ENCODE measurements at places on chromosomes 5 and 9.
A peak's percentile ranks its signal among the peaks of the same experiment; 100 is the strongest.

GRCh38 chr9:122930541-122931225 lies 629 bp downstream of the ZBTB26 start:
- DNase-seq, result peak; percentile 32

- DNase-seq, result peak; percentile 16
Measured at GRCh38 chr9:86405926-86406325, 51.7 kb upstream of the TUT7 start.

GRCh38 chr9:121885345-121885901 lies 207.7 kb downstream of the TTLL11 start:
- DNase-seq, result no peak

DNA sequence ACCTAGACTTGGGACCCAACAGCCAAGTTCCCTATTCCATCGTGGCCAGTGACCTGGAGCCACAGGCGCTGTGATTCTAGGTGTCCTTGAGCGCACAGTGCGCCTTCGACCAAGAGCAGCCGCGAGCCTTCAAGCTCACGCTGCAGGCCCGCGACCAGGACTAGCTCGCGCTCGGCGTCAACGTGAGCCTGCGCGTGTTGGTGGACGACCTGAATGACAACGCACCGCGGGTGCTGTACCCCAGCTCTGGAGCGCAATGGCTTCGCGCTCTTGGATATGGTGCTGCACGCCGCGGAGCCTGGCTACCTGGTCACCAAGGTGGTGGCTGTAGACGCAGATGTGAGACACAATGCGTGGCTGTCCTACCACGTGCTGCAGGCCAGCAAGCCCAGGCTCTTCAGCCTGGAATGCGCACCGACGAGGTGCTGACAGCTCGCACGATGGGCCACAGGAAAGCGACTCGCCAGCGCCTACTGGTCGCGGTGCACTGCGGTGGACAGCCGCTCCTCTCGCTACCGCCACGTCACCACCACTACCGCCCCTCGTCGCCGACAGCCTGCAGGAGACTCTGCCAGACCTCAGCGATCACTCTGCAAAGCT lies 11.4 kb downstream of the PCDHGA12 start:
- no peak for DNase-seq

DNA sequence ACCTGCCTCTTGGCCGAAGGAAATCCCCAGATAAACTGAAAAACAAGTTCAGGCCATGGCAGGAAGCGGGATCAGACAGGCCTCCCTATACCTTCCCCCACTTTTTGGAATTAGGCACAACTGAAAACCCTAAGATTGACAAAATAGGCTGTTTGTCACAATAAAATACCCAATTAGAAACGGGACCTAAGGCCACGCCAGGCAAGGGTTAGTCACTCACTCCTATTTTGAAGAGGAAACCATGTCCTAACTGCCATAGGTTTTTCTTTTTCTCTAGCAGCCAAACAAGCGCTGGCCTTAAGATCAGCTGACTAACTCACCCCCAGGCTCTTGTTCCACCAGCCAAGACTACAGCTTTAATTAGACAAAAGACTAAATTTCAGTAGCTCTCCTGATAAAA lies 11.9 kb downstream of the FBP2 start:
- no peak for DNase-seq

DNA sequence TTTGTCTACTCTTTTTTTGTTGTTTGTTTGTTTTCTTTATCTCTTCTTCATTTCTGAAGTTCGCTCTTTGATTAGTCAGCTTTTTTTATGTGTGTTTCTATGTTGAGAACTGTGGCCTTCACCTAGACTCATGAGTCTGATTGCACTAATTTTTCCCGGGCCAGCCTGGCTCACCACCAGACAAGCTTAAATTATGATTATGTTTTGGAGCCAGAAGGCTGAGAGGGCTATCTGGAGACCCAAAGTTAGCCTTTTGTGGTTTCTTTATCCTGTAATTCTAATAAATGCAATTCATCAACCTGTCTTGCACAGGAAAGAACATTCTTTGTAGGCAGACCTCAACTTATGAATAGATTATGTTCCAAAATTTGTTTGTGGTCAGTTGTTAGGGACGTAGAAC lies 20.8 kb upstream of the ACTBL2 start:
- DNase-seq, result no peak

- DNase-seq, result no peak
Measured at GRCh38 chr5:149448431-149448830, 69.3 kb upstream of the IL17B start.

GRCh38 chr9:108980893-108981292 lies 32.4 kb downstream of the CTNNAL1 start:
- no peak for DNase-seq

DNA sequence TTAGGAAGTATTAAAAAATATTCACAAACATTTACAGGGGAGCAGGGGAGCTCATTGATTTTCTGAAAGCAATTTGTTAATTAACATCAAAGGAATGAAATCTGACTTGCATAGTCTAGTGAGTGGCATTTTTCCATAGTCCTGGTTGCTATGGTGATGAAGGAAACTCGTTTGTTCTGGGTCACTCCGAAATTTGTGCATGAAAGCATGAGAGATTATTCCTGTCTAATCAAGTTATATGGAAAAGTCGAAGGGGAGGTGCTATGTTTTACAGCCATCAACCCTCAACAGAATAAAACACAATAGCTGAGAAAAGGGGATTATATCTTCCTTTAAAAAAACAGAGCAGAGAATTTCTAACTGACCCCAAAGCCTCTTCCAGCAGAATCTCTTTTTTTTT lies 1495.7 kb upstream of the WWC1 start:
- no peak for DNase-seq

- no peak for DNase-seq
Measured at GRCh38 chr5:35745193-35745592, 111.5 kb upstream of the IL7R start.

All from muscle of arm (tissue), 14 donors.